ENCODE measurements at places on chromosomes 16 and 17.

DNA sequence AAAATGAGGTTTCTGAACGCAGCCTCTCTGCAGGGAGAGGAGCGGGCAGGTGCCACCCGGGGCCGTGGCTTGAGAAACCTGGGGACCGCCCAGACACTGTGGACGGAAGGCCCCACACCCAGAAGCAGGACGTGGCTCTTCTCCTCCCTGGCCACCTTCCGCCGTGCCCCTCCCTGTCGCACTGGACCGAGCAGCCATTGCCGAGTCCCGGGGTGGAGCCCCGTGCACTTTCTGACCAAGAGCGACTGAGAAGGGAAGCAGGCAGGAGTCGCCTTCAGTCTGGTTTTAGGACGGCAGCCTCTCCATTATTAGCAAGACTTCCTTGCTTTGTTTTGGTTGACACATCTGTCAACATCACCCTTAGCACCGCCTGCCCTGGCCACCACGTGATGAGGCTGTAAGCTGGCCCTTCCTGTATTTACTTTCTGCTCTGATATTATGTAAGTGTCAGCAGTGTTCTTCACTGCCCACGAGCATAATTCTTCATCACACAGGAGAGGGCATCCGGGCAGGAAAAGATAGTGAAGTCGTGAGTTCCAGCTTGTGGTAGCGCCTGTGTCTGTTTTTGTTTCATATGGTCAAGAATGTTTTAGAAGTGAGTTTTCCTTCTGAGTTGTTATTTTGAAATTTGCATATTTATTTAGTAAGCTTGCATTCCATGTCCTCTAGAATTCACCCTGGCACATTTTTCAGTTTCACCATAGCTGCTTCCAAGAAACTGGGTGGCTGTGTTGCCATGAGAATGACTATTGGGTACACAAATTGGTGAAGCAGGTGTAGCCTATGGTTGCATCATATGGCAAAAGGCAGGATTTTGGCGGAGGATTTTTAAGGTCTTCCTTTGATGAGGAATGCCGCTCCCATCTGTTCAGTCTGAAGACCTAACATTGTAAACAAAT is 1.0 kb downstream of the HERPUD1 start:
- peak; percentile 91 for DNase-seq

GRCh38 chr16:49150341-49150740 is 131.3 kb downstream of the CBLN1 start:
- DNase-seq, result no peak

DNA sequence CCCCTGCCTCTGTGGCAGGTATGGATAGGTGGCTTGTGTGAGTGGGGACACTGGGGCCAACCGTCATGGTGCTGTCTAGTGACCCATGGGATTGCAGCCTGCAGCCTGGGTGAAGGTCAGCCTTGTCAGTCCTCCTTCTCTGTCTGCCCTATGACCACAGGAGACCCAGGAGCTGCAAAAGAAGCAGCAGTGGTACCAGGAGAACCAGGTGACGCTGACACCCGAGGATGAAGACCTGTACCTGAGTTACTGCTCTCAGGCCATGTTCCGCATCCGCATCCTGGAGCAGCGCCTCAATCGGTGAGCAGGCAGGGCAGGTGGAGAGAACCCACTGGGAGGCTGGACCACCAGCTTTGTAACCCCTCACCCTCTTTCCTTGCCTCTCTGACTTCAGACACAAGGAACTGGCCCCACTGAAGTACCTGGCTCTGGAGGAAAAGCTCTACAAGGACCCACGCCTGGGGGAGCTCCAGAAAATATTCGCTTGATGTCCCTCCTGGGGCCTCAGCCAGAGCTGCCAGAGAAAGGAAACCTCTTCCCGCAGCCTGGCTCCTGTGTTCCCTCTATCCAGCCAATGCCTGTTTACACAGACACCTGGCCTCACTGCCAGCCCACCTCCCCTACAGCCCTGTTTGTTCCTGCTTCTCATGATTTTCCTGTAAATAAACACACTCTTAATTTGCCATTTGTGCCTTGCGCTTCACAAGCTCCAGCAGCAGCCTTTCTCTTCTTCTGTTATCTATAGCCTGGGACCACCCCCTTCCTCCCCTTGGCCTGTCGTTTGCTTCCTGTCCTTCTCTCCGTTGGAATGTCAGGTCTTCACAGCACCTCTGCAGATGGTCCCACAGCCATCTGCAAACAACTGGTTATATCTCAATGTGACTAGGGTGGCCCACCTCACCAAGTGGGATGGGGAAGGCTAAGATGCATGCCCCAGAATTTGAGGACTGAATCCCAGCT is 4.5 kb upstream of the KATNB1 start:
- no peak for DNase-seq

DNA sequence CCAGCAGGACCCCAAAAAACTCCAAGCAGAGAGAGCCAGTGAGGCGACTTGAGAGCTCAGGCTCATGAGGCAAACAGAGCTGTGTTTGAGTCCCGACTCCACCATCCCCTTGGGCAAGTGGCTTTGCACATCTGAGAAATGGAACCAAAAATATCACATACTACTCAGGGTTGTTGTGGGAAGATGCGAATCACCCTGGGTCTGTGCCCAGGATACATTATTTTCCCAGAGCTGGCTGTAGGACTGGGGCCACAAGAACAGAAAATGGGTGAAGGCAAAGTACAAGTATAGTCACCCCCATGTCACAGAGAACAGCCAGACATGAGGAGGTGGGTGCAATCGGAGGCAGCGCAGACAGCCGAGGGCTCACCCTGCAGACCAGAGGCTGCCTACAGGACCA is 127.3 kb downstream of the GAS7 start:
- no peak for DNase-seq

DNA sequence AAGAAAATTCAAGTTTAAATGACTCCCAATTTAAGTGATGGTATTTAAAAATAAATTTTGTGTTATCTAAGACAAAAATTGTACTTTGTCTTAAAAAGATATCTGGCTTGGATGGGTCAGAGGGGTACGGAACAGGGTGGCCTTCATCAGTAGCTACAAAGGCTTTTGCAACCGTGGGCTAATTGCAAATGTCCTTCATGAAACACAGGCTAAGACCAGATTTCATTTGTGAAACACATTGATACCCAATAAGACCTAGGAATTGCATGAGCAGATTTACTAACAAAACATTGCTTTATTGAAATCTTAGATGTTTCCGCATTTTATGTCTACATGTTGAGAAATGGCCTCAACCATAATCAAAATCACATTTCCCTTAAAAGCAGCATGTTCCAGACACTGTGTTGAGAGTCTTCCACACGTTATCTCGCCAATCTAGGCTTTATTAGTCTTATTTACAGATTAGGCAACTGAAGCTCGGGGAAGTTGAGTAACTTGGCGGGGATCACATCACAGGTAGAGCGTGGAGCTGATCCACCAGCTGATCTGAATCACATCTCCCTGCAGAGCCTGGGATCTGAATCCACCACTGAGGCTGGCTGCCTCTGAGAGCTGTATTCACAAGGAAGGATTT is 21.8 kb downstream of the FBXO39 start:
- DNase-seq, result no peak

Data from inflammatory macrophage treated with lipopolysaccharide for 1 hour (primary cell).